ENCODE measurements at places on chromosomes 16 and 17.

DNA sequence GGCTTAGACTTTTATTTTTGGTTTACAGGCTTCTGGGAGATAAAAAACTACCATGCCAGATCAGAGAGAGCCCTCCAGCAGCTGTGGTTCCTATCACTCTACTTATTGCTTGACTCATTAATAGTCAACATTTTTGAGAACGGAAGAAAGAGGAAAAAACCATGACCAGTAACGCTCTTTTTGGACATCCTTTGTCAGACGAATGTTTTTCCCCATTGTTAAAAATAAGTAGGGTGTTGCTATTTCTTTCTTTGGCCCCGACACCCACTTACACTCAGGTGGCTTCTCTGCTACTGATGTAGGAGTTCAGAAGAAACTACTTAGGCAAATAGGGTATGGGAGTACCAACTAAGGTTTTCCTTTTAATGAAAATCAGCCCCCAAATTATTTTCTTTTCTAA lies 27.5 kb downstream of the TVP23A start:
- DNase-seq, result no peak

DNA sequence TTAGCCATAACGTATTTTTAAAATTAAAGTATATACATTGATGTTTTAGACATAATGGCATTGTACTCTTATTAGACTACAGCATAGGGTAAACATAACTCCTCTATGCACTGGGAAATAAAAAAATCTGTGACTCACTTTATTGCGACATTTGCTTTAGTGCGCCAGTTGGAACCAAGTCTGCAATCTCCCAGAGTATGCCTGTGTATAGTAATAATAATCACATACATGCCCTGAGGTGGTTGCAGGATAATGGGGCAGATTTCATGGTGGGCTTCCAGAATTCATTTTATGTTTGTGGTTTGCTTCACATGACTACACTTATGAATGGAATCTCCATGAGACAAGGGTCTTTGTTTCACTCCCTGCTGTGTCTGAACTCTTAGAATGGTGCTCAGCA lies 66.9 kb upstream of the N4BP1 start:
- no peak for DNase-seq

- DNase-seq, result no peak
Observed at GRCh38 chr16:16052916-16053315, 103.5 kb downstream of the ABCC1 start.

DNA sequence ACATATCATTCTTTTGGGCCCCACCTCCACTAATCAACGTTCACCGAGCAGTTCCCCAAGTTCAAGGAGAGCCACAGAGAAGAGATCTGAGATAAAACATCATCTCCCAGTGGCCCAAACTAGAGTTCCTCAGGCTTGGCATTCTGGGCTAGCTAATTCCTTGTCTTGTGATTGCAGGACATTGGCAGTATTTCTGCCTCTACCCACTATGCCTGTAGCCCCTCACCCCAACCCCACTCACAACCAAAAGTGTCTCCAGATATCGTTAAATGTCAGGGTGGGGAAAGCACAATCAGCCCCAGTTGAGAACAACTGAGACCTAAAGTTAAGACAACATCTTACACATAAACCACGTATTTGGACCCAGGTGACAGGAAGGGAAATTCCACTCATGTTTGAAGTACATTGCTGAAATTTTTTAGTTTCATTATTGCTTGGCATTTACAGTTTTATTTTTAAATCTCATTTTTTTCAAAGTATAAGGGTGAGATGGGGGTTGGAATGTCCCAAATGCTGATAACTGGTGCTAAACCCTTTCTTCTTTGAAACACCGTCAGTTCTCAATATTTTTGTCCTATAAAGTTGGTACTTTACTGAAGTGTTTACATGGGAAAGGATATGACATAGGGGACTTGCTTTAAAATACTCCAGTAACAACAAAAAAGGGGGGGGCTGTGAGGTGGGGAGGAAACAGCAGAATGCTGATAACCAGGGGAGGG lies 13.6 kb downstream of the ZC3H7A start:
- no peak for DNase-seq

DNA sequence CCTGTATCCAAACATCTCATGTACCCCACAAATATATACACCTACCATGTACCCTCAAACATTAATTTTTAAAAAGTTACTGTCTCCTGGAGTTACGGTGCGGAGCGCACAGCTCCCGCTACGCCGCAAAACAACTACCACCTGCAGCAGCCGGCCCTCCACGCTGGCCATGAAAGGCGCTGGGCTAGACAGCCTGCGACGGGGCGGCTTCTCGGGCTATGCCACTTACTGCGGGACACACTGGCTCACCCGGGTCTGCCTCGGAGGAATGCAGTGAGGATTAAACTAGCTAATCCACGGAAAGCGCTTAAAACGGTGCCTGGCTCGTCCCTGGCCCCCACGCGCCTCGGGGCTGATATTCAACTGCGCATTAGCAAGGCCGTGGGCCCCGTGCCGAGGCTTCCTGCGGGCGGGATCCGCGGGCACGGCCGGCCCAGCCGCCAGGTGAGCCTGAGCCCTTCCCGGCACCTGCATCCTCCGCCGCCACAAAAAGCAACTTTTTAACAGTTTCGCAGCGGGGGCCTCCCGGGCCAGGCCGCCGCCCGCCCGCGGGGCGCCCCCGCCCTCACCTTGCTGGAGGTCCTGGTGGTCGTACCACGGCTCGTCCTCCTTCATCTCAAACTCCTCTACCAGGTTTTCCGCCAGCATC lies 633 bp downstream of the CDR2 start:
- no peak for DNase-seq

GRCh38 chr16:31395647-31396046 lies 2.5 kb downstream of the ITGAD start:
- no peak for DNase-seq

- DNase-seq, result no peak
Observed at GRCh38 chr16:26567356-26567755, 499.4 kb upstream of the C16orf82 start.

DNA sequence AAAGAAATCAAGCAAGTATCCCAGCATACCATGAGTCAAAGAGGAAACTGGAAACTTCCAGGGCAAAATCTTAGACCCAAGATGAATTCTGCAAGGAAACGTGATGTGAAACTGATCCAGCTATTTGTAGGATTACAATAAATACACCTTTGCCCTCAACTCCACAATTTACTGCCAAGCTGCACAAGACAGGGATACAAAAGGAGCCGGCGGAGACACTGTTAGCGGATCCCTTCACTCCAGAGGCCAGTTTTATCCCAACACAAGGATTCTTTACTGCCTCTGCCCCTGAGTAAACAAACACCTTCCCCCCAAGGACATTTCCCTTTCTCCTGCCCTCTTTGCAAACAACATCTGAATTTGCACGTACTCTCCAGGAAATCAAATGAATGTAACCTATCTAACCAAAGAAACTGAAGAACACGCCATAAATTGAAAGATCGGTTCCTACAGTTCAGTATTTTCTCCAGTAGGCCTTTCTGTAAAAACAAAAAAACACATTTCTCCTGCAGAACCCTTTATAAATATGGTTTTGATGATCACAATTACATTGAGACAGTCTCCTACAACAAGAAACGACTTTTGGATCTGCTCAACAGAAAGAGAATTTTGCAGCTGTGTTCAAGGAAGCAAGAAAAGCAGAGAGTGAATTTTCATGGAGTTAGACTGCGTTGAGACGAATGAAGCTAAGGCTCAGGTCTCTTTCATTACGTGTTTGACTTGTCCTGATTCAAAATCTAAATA lies 1.4 kb upstream of the CBX2 start:
- DNase-seq, result no peak

DNA sequence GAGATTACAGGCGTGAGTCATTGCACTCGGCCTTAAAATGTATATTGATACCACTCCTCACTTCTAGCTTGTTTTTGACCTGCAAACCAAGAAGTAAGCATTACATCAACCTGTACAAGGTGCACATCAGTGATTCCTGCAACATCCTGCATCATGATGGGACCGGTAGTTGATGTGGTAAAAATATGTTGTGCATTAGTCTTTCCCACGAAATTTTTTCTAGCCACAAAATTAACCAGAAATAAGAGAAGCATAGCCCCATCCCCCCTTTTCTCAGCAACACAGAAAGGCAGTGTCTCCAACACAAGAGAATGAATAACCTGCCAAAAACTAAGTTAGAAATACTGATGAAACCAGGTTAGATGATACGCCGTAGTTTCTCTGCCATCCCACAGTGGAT lies 21.1 kb upstream of the NSMCE1 start:
- DNase-seq, result no peak

DNA sequence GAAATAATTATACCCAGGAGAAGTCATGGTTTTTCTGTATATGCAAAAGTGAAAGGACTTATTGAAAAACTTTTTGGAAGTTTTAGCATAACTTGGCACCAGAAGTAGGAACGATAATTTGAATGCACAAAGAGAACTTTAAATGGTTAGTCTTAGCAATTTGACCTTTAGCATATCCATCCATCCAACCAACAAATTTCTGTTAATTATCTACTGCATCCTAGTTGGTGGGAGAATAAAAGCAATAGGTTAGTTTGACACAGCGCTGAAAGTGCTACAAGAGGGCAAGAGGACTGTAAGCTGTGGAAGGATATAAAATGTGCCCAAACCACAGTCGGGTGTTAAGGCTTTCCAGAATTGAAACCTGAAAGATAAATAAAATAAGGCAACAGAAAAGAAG lies 17.6 kb downstream of the SPAG9 start:
- DNase-seq, result no peak

GRCh38 chr16:68985268-68985667 lies 120.2 kb upstream of the HAS3 start:
- DNase-seq, result no peak

DNA sequence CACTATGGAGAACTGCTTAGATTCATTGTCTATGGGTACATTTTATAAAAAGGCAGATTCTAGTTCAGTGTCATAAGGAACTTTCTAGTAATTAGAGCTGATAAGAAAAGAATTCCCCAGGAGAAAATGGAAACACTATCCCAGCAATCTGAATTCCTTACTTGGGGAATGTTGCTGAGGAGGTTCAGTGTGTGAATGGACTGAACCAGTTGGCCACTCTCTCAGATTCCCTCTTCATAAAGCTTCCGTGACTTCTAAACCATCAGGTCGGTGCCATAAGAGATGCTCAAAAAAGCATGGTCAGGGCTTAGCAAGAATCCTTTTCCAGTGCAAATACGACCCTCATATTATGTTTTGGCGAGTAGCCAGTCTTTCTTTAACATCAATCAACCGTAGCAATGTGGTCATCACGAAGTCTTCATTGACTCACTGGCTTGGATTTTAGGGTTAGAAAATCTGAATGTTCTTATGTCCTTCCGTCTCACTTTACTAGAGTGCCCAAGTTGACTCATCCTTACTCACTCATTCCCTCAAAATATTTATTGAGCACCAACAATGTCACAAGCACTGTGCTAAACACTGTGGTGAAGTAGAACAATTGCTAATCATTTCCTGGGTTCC lies 102.7 kb upstream of the HLF start:
- DNase-seq, result no peak

DNA sequence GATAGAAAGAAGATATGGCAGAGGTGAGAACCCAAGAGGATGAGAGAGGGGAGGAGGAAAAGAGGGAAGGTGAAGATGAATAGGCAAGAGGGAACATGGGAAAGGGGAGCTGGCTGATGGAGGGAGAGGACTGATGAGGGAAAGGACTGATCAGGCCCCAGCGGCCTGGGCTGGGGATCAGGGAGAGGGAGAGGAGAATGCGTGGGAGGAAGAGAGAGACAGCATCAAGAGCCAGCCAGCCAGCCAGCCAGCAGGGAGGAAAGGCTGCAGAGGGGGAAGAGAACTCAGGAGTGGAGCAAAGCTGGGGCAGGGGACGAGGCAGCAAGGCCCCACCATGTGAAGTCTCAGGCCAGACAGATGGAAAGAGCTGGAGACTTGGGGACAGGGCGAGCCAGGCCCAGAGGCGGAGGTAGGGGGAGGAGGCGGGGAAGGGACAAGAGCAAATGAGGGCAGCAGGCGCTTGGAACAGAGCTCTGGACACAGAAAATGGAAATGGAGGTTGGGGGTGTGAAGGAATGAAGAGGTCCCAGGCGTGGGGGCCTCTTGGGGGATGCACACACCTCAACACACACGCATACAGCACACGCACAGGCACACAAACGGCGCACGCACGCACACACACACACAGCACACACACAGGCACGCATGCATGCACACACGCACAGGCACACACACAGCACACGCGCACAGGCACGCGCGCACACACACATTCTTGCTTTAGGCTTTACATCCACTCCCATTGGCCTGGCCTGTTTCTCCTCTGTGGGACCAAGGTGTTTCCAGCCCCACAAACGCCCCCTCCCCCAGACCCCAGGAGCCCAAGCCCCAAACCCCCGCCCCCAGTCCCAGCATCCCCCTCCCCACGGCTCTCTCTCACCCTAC lies 12.3 kb downstream of the DLG4 start:
- no peak for DNase-seq

- DNase-seq, result peak; percentile 37
Observed at GRCh38 chr17:64315032-64315490, 52.0 kb upstream of the TEX2 start.

- DNase-seq, result no peak
Observed at GRCh38 chr16:4623593-4623992, 1.0 kb upstream of the MGRN1 start.

GRCh38 chr16:54144572-54144947 lies 142.0 kb downstream of the IRX3 start:
- no peak for DNase-seq

- DNase-seq, result no peak
Observed at GRCh38 chr16:27432558-27432957, 30.6 kb downstream of the IL21R start.

GRCh38 chr17:31272236-31272635 lies 24.8 kb downstream of the OMG start:
- DNase-seq, result no peak

DNA sequence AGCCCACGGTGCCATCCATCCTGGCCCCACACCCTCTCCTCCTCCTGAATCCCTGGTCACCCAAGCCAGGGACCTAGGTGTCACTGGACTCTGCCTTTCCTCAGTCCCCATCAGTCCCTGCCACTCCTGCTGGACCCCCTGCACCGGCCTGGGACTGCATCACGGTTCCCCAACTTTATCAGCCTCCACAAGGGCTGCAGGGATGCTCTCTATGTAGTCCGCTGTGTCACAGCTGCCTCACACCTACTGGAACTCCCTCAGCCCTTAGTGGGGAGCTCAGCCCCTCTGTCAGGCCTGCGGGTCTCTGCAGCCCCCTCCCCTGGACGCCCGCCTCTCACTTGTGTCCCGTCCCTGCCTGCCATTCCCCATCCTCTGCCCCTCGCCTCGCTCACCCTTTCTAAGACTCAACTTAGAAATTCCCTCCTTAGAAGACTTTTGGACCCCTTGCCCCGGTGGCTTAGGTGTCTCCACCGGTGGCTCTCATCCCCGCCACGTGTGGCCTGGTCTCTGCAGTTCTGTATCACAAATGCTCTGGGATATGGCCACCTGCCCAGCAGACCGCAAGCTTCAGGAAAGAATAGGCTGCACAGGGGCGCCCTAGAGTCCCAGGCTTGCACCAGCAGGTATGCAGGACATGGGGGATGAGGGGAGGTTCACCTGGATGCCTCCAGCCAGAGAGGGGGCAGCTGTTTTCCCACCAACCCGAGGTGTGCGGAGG lies 62.9 kb downstream of the PRMT7 start:
- DNase-seq, result no peak

- no peak for DNase-seq
Observed at GRCh38 chr17:76738468-76738850, 540 bp downstream of the MFSD11 start.

- no peak for DNase-seq
Observed at GRCh38 chr16:4803898-4804762, 1.7 kb upstream of the ROGDI start.

GRCh38 chr17:59827721-59828477 lies 64.8 kb downstream of the TUBD1 start:
- DNase-seq, result no peak

- no peak for DNase-seq
Observed at GRCh38 chr17:32584792-32585191, 98.0 kb downstream of the CDK5R1 start.

GRCh38 chr17:72440961-72441360 lies 320.1 kb downstream of the SOX9 start:
- no peak for DNase-seq

All from midbrain (tissue), 1 donor.